Activated naive CD4-positive, alpha-beta T cell treated with anti-CD3 and anti-CD28 coated beads for 36 hours (primary cell): ENCODE measurements at places on chromosomes 6 and 20.

DNA sequence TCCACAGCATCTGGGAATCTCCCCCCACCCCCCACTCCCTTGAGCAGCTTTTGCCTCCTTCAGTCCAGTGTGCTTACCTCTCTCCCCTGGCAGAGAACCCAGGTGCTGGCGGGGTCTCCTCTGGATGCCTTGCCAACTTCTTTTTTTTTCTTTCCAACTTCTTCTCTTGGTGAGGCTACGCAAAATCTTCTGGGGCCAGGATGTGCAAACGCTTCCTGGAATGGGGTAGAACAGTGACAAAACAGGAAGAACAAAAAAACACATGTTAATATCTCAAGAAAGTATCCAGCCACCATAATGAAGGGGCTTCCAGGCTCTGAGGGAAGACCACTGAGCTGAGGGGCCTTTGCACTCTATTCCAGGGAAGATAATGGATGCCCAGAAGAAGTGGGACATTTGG is 53.9 kb upstream of the DDR1 start:
- DNase-seq, result no peak

DNA sequence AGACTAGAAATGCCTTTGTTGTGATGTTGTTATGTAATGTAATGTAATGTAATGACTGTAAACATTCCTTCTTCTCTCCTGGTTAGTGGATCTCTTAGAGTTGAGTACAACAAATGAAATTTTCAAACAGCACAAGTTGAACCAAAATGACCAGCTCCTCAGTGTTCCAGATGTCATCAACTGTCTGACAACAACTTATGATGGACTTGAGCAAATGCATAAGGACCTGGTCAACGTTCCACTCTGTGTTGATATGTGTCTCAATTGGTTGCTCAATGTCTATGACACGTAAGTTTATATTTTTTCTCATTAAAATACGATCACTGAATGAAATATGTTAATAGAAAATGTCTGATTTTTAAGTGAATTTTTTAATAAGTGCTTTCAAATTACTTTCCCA is 496.7 kb downstream of the UTRN start:
- no peak for DNase-seq

- DNase-seq, result no peak
Observed at GRCh38 chr6:112193117-112193516, 61.2 kb downstream of the LAMA4 start.

- no peak for DNase-seq
Observed at GRCh38 chr6:43242908-43243663, at the start of gene TTBK1. Gene TTBK1 (plus strand): TSS chr6:43243481. CDS start chr6:43246661, 3,180 bp downstream.

- no peak for DNase-seq
Observed at GRCh38 chr20:21259346-21259745, 43.8 kb upstream of the XRN2 start.

GRCh38 chr6:146985111-146985510 is 219.1 kb upstream of the STXBP5 start:
- no peak for DNase-seq

- no peak for DNase-seq
Observed at GRCh38 chr6:122736163-122736562, 43.4 kb upstream of the FABP7 start.

DNA sequence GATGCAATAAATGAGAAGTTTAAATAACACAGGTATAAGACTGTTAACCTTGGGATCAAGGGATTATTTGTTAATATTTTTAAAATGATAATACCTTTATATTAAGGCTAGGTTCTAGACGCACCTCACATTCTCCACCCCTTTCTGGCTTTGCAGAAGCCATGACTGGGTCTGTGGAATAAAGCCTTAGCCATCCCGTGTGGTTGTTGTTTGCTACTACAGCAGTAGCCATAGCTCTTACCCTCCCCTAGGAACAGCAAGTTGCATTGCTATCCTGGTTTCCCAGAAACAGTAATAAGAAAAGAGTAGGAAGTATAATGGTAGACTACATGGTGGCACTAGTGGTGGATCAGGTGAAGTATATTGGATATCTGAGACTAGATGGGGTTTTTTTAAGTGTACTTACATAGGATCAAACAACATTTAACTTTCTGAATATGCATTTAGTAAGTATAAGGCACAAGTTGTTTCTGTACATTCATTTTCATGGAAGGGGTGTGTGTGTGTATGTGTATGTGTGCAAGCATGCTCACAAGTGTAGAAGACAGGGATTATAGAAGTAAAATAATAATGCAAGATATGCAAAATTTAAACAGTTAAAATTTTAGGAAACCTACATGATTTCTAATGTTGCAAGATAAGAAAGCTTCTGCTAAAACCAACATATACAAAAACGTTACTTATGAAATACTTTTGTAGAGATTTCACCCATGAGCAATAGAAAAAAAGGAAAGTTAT is 384.2 kb downstream of the PRKN start:
- DNase-seq, result no peak
